Left renal cortex interstitium (tissue), 4 donors: ENCODE measurements at places on chromosomes 13 and 19.

DNA sequence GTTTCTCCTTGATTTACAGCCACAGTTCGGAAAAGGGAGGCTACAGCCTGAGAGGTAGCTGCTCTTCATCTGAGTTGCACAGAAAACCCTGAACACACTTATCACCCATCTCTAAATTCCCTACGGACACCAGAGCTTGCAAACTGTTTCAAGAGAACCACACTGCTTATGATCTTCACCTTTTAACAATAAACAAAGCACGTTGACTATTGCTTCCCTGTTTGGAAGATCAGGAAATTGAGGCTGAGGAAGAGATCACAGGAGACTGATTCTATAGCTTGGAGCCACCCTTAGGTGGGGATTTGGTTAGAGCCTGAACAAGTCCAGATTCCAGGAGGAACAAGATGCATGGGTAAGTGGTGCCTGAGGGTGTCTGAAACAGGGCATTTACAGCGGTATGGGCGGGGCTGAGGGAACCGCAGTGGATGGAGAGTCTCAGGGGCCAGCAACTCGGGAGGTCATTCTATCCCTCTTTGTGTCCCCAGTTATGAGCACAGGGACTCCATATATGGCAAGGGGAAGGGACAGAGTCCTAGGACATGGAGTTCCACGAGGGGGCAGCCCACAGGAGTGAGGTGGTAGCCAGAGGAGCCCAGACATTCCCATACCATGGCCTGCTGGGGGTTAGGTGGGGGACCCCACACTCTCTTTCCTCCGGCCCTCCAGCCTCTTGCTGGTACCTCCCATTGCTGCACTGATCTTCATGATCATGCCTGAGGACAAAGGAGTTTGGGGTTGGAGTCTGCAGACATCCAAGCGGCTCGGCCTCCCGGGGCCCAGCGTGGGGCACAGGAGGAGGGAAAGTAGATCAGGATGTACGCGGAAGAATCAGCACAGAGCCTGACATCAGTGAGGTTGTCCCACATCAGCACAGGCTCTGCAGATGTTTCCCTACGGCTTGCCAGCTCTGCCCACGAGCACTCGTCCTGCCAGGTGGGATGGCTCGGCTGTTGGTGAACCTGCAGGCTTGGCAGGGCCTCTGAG lies 162.3 kb upstream of the ZNF536 start:
- no peak for DNase-seq

- DNase-seq = no peak
Observed at GRCh38 chr13:99666146-99666805, 165.0 kb downstream of the TM9SF2 start.

GRCh38 chr19:16342002-16342715 lies 17.5 kb downstream of the KLF2 start:
- no peak for DNase-seq

DNA sequence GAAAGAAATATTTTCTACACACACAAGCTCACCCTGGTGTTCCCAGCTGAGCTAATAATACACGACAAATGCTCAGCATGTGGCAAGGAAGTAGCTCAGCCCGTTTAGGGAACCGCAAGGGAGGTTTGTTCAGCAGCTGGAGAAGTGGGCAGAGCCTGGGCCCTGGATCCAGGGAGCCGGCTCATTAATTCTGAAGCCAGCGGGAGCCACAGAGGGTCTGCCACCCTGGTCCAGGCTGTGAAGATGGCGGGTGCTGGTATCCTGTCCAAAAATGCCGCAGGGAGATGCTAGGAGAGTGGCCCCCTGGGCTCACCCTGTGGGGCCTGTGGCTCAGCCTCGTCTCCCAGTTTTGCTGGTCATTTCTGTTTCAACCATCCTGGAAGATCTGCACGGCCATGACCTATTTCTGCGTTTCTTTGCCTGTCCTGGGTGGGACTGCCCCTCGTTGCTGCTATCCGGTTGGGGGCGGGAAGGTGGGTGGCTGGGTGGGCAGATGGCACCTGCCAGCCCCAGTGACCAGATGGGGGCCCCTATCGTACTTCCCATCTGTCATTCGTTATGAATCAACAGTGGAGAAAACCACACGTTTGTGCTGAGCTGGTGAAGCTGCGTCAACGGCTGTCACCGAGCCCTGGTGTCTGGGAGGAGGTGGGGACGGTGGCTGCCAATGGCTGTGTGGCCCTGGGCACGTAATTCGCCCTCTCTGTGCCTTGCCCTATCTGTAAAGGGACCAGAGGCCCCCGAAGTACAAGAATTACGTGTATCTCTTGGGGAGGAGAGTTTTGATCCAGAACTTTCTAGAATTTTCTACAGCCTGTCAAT lies 2.7 kb upstream of the GNA15 start:
- DNase-seq = no peak

- no peak for DNase-seq
Observed at GRCh38 chr13:35649162-35649561, 172.7 kb upstream of the MAB21L1 start.

DNA sequence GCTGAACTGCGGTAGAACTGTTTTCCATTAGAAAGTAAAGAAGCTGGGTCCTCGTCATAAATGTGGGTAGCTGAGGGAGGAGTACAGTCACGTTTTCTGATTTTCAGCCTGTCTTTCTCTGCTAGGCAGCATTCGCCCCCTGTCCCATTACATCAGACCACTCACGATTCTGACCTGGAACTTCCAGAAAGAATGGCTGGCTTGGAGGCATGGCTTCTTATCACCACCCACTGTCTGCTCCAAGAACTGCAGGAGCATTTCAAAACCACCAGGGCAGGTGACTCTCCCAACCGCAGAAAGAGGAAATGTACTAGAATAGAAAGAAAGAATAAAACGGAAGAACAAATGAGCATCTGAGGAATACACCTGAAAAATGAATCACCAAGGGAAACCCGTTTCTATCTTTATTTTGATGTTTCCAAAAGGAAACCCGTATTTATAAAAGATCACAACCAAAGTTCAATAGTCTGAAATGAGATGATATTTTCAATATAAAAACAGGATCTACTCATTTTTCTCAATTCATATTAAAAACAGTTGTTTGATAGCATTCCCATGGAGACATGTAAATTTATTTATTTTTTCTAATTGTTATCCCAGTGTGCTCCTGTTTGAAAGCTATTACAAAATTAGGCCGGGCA lies 22.1 kb upstream of the POMP start:
- no peak for DNase-seq

GRCh38 chr19:948842-949496 lies 23.1 kb downstream of the ARID3A start:
- no peak for DNase-seq

DNA sequence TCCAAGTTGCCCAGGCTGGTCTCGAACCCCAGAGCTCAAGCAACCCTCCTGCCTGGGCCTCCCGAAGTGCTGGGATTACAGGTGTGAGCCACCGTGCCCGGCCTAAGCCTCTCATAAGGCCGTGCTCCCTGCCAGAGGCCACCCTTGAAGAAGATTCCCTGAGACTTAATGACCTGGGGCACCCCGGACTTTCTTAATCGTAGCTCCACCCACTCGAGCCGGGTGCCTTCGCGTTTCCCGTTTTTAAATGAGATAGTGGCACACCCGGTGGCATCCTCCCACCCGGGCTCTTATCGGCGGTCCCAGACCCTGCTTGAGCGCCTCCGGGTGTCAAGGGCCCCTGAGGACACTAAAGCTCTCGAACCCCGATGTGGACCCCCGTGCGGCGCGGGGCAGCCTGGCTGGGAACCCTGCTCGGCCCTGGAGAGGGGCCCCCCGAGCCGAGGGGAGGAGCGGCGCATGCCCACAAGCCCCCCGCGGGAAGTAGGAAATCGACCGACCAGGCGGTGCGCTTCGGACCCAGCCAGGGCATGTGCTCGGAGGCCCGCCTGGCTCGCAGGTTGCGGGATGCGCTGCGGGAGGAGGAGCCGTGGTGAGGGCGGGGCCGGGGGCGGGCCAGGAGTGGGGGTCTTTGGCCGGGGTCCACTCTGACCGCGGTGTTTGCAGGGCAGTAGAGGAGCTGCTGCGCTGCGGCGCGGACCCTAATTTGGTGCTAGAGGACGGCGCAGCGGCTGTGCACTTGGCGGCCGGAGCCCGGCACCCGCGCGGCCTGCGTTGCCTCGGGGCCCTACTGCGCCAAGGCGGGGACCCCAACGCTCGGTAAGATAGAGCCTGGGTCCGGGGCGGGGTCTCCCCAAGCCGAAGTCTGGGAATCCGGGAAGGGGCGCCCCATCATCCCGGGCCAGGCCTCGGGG lies at the start of gene ANKLE1:
TSS of gene ANKLE1 (plus strand) at position 511 of the 914 bp plus-strand sequence. CDS start at position 531, 20 bp downstream.
- no peak for DNase-seq

DNA sequence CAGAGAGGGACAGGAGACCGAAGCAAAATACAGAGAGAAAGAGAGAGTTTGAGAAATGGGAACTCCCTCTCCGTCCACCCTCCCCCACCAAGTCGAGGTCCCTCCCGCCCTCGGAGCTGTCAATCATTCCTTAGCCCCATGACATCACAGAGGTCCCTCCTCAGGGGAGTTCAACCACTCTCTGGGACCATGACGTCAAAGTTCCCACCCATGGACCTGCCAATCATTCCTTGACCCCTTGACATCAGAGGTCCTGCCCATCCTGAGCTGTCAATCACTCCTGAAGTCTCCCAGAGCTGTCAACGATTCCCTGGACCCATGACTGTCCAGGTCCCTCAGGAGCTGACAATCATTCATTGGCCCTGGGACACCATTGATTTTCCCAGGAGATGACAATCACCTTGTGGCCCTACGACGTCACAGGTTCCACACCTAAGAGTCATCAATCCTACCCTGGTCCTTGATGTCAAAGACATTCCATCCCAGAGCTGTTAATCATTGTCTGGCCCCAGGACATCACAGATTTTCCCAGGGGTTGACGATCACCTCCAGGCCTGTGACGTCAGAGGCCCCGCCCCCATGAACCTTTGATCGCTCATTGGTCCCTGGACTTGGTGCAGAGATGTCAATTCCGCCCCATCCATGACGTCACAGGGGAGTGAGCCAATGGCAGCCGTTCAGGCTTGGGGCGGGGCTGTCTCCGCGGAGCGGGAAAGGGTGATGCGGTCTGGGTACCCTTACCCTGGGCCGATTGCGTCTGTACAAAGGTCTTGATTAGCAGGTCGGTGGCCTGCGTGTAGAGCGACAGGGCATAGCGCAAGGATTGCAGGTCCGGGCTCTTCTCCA lies 61.7 kb downstream of the COLGALT1 start:
- no peak for DNase-seq

DNA sequence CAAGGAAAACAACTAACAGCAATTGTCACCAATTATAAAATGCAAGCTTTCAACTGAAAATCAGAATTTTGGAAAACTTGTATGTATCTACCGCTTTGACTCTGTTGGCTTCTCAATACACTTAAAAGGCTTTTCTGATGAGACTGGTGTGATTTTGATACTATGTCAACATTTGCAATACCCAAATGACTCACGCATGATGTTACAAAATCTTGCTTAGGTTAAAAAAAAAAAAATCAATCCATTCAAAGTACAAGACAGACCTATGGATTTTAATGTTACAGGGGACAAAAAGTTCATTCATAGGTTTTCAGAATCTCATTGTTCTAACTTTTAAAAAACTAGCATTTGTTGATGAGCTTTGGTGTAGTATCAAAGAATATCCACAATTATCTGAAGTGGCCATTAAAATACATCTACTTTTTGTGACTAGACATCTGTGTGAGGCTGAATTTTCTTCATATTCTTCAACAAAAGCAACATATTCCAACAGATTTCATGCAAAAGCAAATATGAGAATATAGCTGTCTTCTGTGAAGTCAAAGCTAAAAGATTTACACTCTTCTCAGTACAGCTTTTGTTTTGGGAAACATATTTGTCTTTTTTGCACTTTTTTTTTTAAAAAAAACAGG lies 10.7 kb downstream of the ELF1 start:
- DNase-seq = no peak

DNA sequence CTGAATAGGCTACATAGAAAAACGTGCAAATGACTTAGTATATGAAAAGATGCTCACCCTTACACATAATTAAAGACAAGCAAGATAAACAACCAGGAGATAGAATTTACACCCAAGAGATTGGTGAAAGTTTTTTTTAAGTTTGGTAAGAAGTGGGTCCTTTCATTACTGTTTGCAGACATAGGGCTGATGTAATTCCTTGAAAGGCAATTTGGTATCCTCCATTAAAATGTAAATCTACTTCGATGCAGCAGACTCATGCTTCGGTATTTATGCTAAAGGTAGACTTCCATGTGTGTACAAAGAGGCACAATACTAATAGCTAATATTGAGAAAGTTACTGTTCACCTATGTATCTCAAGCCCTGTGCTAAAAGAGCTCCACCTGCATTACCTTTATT lies 33.5 kb downstream of the CNMD start:
- no peak for DNase-seq

DNA sequence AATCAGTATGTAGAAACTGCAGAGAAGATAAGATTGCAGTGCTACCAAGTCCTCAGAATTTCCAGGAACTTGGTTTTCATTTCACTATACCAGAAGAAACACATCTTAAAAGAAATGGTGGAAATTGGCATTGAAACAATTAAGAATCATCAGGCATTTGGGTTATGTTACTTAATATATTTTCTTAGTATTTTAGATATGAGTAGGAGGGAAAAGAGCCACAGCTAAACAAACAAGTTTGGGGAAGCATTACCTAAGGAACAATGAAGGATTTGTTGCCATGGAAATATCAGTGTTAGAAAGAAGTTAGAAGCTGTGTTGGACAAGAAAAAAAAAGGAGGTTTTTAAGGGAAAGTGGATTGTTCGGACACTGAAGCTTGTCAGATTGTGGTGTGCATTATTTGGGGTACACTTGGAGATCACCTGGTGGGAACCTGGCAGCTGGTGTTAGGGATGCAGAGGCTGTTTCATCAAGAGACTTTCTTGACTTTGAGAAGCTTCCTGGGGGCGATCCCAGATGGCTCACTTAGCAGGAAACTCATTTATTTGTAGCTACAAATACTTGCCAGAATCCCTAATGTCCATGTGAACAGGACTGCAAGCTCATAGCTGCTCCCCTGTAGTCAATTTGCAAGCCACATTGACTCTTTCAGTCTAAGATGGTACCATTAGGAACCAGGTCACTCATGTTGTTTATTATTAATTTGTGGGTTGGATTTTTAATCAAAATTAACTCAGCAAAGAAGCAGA lies 246.7 kb downstream of the RFC3 start:
- DNase-seq = no peak

DNA sequence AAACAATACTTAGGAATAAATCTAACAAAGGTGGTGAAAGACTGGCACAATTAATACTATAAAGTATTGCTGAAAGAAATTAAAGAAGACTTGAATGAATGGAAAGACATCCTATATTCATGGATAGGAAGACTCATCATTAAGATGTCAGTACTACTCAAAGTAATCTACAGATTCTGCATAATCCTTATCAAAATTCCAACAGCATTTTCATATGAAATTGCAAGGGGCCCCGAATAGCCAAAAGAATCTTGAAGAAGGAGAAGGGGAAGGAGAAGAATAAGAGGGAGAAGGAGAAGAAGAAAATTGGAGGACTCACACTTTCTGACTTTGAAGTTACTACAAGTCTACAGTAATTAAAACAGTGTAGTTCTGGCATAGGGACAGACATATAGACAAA lies 25.6 kb upstream of the LRP3 start:
- DNase-seq = no peak

- no peak for DNase-seq
Observed at GRCh38 chr13:48829536-48829935, 146.2 kb upstream of the FNDC3A start.
